ENCODE measurements at places on chromosomes 16 and 17.

- peak; percentile 80 for DNase-seq
These were observed at the start of gene TMEM132E for GRCh38 chr17:34579017-34579946. TMEM132E (plus strand) TSS chr17:34579582; CDS start chr17:34581077, 1,495 bp downstream.

GRCh38 chr16:89764711-89765201 lies 43.4 kb downstream of the ZNF276 start:
- DNase-seq = no peak

DNA sequence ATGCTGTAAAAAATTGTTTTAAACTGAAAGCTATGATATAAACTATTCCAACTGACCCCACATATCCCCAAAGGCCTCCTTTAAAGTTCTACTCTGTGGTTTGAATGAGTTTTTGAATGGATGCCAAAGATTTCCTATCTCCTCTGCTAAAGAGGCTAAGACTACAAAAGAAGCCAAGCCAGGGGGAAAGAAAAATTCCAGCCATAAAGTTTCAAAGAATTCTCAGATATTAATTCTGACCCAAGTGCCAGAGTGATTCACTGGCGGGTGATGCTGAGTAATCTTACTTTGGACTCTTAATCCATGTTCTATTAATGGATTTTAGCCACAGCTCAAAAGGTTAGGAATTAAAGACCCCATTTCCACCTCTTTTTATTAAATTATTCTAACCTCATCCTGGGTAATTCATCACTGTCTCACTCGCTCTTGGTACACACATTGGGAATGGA lies 60.7 kb downstream of the HS3ST3A1 start:
- no peak for DNase-seq

GRCh38 chr16:89233678-89234490 lies 16.4 kb downstream of the ZNF778 start:
- DNase-seq = no peak

DNA sequence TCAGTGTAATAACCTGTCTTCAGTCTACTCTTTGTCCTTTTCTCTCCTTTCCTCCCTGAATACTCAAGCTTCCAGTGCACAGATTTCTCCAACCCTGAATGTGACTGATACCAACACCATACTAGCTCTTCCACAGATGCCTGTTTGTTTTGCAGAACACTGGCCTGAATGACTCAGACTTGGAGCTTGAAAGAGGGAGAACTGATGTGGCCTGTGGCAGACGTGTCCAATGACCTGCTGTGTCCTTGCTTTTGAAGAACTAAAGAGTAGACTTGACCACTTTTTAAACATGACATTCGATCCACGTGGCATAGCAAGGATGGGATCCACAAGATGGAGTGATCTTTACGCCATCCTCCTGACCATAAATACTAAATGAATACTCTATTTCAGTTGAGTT lies 361.0 kb downstream of the WWOX start:
- no peak for DNase-seq

DNA sequence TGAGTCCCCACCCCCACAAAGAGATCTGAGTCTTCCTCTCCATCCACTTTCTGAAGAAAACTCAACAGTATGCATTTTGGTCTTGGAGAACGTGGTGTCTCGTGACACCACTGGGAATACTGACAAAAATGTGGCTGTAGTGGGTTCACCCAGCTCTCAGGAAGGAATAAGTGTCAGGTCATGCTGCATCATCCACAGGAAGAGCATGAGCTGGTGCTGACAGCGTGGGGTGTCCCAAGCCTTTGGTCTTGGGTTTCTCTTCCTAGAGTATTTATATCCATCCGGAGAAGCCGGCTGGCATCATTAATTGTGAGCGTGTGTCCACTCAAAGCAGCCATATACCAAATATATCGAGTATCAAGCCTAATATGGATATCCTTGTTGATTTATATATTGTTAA lies 55.9 kb downstream of the C17orf67 start:
- DNase-seq = no peak

GRCh38 chr17:7435676-7436555 lies 681 bp downstream of the TMEM102 start:
- DNase-seq = peak; percentile 41

GRCh38 chr17:41176744-41177387 lies 1.2 kb downstream of the KRTAP4-2 start:
- DNase-seq = no peak
